ENCODE measurements at places on chromosomes 6 and 20.

DNA sequence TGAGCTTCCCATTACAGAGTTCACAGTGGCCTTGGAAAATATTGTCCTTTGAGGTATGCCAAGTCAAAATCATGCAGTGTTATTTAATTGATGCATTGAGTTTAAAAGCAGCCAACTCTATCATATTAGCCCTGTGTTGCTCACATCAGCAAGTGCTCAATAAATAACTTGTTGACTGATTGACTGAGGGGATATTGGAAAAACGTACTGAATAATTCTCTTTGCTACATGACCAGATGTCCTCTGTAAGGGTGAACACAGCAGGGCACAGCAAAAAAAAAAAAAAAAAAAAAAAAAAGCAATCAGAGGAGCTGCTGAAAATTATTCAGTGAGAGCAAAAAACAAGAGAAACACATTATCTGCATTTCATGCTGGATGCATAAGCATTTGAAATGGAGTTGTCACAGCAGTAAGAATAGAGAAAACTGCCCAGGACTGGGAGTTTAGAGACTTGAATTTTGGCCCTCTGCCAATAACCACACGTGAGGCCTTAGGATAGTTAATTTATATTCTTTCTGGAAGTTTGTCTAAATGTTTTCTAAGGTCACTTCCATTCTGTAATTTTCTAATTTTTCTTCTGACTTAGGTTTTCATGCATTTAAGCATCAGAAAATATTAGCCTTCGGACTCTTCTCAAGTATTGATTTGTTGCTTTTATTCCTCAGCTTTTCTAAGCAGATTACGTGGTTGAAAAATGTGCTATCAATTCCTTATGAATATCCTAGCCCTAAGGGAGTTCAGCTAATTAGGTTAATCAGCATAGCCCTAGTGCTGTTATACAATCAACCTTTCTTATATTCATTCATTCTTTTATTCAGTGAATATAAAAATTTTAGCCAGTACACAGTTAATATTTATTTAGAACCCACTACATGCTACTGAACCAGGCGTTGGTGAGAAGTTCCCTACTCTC is 246.8 kb upstream of the STXBP5 start:
- DNase-seq = no peak

DNA sequence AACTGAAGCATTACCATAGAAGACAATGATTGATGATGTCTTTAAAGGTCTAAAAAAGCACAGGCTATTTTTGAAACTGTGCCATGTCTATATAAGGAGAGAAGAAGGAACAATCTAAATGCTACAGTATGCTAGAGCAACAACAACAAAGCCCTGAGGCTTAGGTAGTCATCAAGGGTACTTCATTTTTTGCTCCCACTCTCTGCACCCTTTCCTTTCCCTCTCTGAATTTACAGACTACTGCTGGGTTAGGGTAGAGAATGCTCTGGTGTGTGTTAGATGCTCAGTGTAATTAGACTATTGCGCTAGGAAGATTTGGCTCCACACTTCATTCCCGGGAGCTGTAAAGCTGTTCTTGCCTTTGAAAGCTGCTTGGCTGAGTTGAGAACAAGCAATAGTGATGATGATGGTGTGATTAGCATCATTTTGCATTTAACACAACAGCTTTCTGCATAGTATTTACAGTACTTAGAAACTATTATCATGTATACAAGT is 1262.5 kb upstream of the CITED2 start:
- DNase-seq = no peak

- no peak for DNase-seq
Observed at GRCh38 chr6:130797061-130797460, 30.1 kb upstream of the SMLR1 start.

DNA sequence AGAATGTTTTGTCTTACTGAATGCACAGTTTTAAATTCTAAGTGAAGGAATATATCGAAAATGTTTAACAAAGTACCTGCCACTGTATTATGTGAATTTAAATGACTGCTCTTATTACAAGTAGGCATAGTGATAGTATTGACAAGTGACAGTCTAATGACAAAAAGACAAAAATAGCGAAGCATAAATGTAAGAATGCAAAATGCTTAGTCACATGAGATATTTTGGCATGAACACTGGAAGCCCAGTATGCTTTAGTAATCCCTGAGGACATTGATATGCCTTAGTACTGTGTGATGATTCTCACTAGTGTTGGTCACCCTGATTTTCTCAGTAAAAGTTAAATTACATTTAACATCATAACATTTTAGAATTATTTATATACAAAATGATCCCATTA is 153.5 kb downstream of the EYA4 start:
- no peak for DNase-seq

- DNase-seq = no peak
Observed at GRCh38 chr6:2615251-2615650, 135.5 kb downstream of the MYLK4 start.

GRCh38 chr20:610130-611046 is at the start of gene TCF15:
Gene TCF15 (minus strand): TSS chr20:610309. CDS start chr20:610237, 72 bp downstream.
- no peak for DNase-seq

DNA sequence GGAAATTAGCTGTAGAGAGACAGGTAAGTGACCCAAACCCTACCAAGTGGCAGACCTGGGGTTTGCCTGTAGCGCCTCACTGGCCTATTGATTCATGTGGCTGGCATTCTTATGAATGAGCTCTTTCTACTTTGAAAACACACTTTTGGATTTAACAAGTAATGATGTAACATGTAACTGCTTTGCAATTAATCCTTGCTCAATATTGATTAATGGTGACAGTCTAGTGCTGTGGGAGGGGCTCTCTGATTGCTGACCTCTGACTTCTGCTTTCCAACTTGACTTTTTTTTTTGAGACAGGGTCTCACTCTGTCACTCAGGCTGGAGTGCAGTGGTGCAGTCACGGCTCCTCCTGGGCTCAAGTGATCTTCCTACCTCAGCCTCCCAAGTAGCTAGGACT is 82.7 kb downstream of the TIAM2 start:
- no peak for DNase-seq

- DNase-seq = no peak
Observed at GRCh38 chr6:21164768-21165326, 428.7 kb upstream of the SOX4 start.

- no peak for DNase-seq
Observed at GRCh38 chr6:46134216-46134615, 4.4 kb downstream of the ENPP4 start.

- peak; percentile 75 for DNase-seq
Observed at GRCh38 chr20:47133809-47134456, 222.6 kb downstream of the ZMYND8 start.

GRCh38 chr6:71496018-71496721 is 207.6 kb downstream of the OGFRL1 start:
- peak; percentile 62 for DNase-seq

GRCh38 chr20:46057856-46058598 is 29.0 kb downstream of the SLC12A5 start:
- peak; percentile 67 for DNase-seq

DNA sequence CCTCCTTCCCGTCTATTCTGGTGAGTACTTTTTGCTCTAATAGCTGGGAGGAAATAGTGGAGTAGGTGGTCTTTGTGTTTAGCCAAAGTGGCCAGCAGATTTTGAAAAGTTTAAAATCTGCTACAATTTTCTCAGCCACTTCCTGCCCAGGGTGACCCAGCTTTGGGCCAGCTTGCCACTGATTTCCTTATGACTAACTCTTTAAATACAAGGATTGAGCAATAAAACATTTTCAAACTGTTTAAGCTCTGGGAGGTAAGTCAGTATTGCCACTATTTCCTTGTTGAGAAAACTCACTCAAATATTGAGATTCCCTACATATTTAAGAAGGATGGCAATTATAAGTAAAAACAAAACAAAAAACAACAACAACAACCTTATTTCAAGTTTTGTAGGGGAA is 54.5 kb downstream of the TRMT11 start:
- peak; percentile 84 for DNase-seq

DNA sequence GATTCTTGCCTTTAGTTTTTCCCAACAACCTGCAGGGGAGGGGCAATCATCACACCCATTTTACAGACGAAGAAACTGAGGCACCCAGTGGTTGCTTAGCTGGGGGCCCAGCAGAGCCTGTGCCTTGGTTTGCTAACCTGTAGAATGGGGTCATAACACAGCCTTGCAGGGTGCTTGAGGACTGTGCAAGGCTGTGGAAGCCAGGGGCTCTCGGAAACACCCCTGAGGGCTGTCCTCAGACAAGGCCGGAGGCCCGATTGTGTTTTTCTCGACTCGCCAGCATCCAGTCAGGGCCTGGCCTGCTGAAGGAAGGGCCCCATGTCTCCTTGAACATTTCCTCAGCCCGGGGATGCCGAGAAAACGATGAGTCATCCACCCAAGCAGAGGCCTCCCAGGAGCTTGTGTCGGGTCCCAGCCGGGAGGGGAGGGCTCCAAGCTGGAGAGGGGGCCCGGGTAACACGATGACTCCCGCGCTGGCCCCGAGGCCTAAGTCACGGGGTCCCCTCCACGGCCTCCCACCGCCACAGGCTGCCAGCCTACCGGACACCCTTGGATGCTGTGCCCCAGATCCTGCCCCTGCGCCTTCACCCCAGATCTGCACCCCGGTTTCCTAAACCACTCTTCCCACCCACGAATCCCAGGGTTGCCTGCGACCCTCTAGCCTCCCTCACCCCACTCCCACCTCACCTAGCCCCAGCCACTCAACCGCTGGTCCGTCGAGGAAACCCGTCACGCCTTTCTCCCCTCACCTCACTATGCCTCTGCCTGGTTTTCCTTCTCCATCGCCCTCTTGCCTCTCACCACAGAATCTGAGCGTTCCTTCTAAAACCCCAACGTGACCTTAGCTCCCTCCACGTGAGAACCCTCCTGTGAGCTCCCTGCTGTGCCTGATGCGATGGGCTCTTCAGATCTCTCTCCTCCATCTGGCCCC is 10.6 kb downstream of the NOL4L start:
- peak; percentile 81 for DNase-seq

GRCh38 chr6:37779902-37780628 is 39.5 kb upstream of the ZFAND3 start:
- DNase-seq = no peak

- no peak for DNase-seq
Observed at GRCh38 chr6:125019281-125019680, 57.0 kb downstream of the RNF217 start.

DNA sequence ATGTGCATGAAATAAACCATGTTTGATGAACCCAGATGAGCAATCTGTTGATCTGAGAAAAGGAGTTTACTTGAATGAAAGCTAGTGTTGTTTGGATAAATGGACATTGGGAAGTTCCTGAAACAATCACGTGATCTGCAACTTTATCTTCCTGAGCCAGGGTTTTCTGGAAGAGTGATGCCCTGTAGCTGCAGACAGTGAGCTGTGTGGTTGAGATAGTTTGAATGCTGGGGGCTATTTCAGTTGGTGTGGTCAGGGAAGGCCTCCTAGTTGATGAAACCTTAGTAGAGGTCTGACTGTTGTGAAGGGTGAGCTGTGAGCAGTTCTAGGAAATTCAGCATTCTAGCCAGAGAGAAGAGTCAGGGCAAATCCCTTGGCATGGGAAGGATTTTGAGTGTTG is 643.7 kb downstream of the UTRN start:
- DNase-seq = no peak

DNA sequence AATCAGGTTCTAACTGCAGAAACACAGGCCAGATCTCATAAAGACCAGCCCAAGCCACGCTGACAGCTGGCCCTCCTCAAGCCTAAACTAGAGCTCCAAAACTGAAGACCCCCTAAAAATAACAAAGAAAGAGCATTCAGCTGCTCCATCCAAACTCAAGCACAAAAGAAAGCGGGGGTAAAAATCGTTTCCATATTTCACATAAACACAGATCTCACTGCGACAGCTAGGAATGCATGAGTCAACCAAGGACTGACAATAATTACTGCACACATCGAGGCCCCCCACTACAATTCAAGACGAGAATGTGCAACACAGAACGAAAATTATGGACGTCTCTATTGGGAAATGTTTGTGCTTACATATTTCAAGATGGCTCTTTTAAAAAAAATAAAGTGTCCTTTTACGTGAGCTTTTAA is 31.1 kb downstream of the CNKSR3 start:
- DNase-seq = peak; percentile 78

GRCh38 chr6:36376183-36376582 is 11.3 kb downstream of the ETV7 start:
- DNase-seq = no peak

- no peak for DNase-seq
Observed at GRCh38 chr20:46903256-46903655, 8.6 kb downstream of the EYA2 start.

- no peak for DNase-seq
Observed at GRCh38 chr20:4781637-4782377, 60.1 kb downstream of the PRND start.

DNA sequence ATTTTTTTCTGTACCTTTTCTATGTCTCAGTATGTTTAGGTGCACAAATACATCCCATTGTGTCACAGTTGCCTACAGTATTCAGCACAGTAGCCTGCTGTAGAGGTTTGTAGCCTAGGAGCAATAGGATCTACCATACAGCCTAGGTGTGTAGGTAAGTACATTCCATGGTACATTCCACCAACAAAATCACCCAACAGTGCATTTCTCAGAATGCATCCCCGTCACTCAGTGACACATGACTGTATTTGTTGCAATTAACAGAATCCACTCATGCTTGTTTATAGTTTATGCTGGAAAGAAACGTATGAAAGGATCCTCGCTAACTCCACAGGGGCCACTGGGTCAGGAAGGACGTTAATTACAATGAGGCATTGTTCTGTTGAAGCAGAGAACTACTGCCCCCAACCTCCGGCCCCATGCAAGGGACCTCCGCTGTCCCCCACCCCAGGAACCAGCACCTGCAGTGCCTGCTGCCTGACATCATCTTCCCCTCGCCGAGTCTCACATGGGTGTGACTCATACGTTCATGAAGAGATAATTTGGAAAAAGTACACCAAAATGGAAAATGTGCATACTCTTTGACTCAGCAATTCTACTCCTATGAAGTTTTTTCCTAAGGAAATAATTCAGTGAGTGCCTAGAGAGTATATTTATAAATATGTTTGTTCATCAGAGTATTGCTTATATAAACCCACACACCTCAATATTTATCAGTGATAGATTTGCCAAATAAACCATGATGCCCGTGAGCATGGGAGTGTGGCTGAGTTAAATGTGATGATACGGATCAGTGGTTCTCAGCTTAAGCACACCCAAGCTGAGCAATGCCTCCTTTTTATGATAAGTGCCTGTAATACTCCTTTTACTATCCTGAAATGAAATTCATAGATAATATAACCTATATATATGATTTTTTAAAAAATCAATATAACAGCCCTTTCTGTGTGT is 156.4 kb upstream of the ECI2 start:
- DNase-seq = peak; percentile 17

GRCh38 chr20:24079661-24080412 is 91.3 kb upstream of the GGTLC1 start:
- no peak for DNase-seq

DNA sequence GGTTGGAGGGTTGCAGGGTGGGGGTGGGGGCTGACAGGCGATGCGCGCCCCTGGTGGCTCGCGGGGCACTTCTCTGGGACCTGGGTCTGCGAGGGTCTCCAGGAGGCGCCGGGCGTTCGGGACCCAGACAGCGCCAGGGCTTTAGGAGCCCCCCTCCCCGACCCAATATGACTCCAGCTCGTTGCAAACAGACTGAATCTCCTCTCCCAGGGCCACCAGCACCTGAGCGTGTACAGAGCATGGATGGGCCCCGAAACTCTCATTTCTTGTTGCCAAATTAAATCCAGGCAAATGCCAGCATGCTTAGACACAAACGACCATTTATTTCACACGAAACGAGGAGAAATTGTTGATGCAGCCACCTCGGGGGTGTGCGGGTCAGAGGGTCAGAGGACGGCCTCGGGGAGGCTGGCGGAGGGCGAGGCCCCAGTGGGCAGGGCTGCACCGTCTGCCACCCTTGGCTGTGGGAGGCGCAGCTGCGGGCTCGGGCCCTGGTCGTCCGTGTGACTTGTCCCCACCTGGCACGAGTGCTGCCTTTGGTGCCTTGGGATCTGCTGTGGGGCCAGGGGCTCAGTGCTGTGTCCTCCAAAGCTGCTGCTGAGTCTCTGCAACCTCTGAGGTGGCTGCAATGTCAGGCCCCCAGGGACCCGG is 20.9 kb upstream of the GATA5 start:
- DNase-seq = peak; percentile 42
